HT-29 (cell line): ENCODE measurements at places on chromosomes 16 and 17.

- no peak for DNase-seq
Measured at GRCh38 chr17:56948491-56948890, 12.4 kb downstream of the COIL start.

- no peak for DNase-seq
Measured at GRCh38 chr17:69367298-69367697, 40.4 kb upstream of the ABCA5 start.

DNA sequence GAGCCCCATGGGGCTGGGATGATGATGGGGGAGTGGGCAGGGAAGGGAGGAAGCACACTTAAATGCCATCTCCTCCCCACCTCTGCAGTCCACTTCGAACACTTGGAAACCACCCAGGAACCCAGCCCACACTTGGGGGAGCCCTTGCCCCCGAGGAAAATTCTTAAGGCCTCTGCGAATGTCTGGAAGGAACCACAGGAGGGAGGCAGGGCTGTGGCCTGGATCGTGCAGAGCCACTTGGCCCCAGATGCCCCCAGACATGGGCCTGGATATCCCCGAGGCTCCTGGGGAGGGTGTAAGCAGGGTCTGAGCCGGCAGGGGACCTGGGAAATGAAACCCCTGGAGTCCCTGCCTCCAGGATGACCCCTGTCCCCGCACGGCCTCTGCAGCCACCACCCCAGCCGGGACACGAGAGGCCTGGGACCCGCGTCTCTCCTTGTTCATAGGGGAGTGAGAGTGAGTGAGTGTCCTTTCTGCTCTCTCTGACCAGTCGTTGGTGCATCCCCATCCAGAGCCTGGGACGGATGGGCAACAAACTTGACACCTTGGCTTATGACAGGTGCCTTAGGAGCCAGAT is 11.8 kb upstream of the MTSS2 start:
- DNase-seq, result no peak

DNA sequence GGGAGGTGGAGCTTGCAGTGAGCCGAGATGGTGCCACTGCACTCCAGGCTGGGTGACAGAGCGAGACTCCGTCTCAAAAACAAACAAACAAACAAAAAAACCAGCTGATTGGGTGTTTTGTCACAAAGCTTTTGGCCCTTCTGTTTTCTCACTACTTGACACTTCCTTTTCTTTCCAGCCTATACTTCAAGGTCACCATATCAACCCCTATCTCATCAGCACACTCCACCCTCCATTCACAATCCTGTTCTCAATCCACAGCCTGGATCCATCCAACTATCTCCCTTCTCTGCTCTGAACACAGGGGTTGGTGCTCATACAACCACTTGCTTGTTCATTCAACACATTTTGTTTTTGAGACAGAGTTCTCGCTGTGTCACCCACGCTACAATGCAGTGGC is 6.6 kb upstream of the MED11 start:
- DNase-seq, result no peak

GRCh38 chr17:58377093-58377601 is 25.1 kb upstream of the SUPT4H1 start:
- DNase-seq, result peak; percentile 90

GRCh38 chr17:2400474-2400866 is 390 bp downstream of the MNT start:
- DNase-seq, result peak; percentile 40

GRCh38 chr16:19850131-19850817 is 34.4 kb downstream of the GPRC5B start:
- DNase-seq, result no peak

DNA sequence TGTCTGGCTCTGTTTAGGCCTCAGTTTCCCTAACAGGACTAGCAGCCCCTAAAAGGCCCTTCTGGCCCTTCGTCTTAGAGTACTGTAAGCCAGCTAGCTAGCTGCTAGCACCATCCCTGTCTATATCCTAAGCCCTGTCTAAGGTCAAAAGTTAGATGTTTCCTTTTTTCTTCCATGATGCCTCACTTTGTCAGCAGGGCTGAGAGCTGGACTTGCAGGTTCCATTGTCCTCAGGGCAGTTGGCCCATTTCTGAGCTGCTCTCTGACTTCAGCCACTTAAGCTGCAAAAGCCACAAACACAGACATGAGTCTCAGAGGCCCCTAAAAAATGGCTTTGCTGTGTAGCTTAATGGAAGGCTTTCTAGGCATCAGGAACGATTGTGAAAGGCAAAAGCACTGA is 187.7 kb downstream of the CBLN1 start:
- no peak for DNase-seq

GRCh38 chr16:25212636-25213035 is 4.1 kb upstream of the AQP8 start:
- DNase-seq, result no peak

DNA sequence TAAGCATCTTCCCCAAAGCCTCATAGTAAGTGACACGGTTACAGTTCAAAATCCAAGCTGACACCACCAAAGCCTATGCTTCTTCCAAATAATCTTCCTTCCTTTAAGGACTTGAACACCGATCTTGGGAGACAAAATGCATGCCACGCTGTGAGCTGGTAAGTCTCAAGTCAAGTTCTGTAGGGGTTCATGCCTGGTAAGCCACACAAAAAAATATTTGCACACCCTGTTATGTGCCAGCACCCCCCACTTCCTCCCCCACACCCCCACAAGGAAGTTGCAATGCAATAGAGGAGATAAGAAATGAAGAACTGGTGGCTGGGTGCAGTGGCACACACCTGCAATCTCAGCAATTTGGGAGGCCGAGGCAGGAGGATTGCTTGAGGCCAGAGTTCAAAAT is 5.6 kb downstream of the NOG start:
- DNase-seq, result no peak

- DNase-seq, result no peak
Measured at GRCh38 chr16:60605176-60605575, 1431.1 kb downstream of the CDH8 start.

DNA sequence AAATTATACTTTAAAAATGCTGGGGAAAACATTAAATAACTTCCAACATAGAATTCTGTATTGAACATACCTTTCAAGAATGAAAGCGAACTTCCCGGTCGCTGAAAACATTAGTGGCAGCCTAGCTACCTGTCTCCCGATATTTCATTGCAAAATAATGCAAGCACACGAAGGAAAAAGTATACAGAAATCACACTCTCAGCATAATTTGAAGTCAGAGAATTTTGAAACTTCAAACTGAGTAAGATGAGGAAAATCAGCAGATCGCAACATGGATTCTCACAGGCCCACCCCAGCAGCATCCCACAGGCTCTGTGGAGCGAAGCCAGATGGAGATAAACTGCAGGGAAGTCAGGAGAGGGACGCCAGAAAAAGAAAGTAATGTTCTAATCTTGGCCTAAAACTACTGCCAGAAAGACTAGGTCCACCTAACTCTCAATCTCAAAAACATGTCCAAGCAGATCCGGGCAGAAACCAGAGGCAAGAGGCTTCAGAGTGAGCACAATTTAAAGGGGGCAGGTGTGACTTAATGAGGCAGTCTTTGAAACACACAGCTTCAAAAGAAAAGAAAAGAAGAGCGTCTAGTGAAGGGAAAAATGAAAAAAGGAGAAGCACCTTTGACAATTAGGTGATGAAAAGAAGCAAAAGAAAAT is 4.8 kb upstream of the GOSR1 start:
- no peak for DNase-seq

DNA sequence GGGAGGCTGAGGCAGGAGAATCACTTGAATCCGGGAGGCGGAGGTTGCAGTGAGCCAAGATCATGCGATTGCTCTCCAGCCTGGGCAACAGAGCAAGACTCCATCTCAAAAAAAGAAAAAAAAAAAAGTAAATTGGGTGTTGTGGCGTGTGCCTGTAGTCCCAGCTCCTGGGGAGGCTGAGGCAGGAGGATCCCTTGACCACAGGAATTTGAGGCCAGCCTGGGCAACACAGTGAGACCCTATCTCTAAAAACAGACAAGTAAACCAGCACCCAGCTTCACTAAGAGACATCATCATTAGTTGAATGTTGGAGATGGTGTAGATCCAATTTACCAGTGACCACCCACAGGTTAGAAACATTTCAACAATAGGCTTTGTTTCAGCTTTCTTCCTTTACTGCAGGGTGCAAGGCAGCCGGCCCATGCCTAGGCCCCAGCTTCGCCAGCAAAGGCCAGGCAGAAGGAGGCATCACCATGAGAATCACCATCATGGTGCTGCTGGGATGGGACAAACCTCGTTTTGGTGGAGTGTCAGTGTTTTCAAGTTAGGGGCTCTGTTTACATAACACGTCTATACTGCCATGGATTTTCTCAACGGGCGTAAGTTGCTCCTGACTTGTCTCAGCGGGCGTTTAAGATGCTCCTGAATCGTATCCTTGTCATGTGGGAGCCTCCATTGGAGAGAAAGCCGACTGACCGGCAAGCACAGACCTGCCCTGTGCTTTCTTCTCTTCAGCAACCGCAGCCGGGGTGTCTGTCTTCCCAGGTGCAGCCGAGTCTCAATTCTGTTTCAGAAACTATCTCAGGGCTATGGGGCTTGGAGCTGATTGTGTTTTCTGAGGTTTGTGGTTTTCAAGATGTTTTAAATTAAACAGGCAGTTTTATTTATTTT is 7.3 kb downstream of the TCF25 start:
- no peak for DNase-seq

DNA sequence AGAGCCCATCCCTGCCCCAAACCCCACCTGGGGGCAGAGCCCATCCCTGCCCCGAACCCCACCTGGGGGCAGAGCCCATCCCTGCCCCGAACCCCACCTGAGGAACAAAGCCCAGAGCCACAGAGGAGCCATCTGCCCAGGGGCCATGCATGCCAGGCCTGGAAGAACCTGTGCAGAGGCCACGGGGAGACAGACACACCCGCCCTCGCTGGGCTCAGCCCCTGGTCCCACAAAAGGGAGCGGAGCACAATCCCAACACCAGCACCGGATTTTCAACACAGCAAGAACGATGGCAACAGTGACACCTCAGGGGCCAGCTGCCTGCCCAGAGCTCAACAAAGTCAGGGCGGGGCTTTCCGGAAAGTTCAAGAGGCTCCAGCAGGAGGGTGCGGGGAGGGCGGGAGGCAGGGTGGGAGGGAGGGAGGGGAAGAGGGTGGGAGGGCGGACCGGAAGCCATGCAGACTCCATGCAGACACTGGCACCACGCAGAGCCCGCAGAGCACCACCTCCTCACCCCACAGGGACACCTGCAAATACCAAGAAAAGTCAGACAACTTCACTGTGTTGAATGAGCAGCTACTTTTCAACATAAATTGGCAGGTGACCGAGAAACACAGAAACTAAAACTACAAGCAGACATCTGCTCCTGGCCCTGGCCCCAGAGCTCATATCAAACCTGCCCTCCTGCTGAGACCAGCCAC is 27.9 kb upstream of the C16orf95 start:
- no peak for DNase-seq

DNA sequence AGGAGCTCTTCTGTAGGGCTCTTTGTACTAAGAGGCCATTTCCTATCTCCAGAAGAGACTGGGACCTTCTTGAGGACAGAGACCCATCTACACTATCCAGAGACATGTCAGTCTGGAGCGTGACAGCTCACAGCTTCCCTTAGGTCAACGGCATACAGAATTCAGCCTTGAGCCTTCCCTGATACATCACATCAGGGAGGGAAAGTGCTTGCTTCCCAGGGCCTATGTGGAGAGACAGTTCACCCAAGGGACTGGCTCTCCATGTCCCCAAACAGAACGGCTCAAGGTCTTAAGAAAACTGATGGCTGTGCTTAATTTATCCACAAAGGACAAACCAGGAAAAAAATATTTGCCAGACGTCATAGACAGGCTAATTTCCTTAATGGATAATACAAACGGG is 7.7 kb downstream of the CENPV start:
- DNase-seq, result no peak

- peak; percentile 54 for DNase-seq
Measured at GRCh38 chr16:85393674-85394451, 219.3 kb upstream of the GSE1 start.

DNA sequence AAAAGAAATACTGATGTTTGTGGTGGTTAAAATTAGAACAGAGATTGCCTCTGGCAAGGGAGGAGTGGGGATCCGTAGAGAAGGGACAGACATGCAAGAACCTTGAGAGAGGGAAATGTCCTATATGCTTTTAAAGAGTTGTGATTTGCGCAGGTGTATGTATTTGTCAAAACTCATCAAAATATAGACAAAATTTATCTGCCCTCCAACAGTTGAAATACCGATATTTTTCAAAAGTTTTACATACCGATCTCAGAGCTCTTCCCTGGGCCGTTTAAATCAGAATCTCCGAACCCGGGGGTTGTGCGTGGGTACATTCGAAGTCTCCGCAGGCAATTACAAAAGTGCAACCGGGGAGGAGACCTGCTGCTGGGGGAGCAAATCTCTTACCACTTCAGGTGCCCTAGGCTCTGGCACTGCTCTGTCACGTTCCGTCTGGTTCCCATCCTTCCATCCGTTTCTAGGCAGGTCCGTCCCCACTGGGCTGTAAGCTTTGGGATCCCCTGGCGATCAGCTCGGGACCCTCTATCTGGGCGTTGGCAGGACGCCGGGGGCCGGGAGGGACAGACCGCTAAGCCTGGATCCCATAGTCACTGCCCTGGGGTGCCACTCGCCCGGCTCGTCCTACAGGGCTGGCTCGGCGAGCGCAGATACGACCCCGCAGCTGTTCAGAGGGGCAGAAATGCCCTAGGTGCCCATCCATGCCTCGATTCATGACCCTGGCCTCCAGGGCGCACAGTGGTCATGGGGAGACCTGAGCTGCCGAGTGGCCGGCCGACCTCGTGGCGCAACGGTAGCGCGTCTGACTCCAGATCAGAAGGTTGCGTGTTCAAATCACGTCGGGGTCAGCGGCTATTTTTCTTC is 4.2 kb downstream of the BORCS6 start:
- DNase-seq, result peak; percentile 80

DNA sequence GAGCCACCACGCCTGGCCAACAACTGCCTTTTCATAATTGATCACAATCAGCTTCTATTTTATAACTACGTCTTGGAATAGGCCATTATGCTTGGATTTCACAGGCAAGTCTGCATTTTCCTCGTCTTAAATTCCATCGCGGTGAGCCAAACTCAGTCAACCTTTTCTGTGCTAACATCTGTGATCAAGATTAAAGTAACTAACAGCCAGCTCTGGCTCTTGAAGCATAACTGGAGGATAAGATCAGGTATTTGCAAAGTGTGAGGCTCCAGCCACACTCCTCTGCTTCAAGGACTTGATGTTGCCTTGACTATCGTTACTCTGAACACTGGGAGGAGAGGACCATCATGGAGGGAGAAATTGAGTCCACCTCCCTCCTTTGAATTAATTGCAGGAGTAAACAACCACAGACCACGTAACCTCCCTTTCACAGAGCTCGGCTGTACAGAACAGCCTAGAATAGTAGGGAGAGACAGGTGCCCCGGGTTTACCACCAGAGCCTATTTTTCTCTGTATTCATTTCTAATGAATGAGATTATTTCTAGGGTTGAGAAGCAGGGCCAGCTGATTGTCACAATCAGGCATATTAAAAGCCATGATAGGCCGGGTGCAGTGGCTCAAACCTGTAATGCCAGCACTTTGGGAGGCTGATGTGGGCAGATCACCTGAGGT is 143.0 kb downstream of the XYLT1 start:
- no peak for DNase-seq

DNA sequence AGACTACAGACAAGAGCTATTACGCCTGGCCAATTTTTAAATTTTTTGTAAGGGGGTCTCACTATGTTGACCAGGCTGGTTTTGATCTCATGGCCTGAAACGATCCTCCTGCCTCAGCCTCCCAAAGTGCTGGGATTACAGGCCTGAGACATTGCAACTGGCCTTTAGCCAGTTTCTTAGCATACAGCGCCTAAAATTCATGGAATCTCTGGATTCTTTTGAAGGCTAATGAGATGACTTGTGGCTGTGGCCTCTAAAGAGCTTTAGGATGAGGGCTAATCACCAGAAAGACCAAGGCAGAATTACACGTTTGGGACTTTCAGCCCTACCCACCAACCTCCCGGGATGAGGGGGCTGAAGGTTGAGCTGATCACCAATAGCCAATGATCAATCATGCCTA is 34.6 kb downstream of the AKAP10 start:
- DNase-seq, result no peak

- DNase-seq, result no peak
Measured at GRCh38 chr16:70712359-70712758, 26.5 kb upstream of the MTSS2 start.
